M059J (cell line): ENCODE measurements at places on chromosomes 2 and 18.

DNA sequence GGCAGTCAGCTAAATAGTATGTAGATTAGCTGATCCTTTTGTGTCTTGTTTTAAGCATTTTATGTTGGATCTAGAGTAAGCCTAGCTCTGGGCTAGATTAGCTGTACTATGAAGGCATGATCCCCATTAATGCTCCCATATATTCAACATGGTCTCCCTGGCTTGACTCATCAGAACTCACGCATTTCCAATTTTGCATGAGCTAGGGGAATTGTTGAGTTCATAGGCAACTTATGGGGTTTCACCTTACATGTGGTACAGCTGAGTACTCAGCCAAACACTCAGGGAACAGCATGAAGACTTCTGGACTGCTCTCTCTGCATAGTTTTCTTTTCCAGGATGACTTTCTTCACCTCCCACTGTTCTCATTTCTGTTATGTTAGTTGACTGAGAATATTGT, 248.2 kb downstream of the TMX3 start:
- DNase-seq = no peak

GRCh38 chr2:105937498-105938097, 192.9 kb downstream of the NCK2 start:
- no peak for DNase-seq

DNA sequence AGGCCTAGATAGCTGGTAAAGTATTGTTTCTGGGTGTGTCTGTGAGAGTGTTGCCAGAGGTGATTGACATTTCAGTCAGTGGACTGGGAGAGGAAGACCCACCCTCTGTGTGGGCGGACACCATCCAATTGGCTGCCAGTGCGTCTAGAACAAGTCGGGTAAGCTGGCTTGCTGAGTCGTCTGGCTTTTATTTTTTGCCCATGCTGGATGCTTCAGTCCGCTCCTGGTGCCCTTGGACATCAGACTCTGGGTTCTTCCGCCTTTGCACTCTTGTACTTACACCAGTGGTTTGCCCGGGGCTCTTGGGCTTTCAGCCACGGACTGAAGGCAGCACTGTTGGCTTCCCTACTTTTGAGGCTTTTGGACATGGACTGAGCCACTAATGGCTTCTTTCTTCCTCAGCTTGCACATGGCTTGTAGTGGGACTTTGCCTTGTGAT, 24.3 kb downstream of the DIS3L2 start:
- DNase-seq = no peak

GRCh38 chr2:177783091-177783490, 289.5 kb downstream of the PDE11A start:
- DNase-seq = no peak
